A549 (cell line): ENCODE measurements at places on chromosomes 3 and 15. TPM values are rescaled to one million over a fixed set of nuclear protein-coding genes. Genes with fewer than 3 reads are reported as not detected.

DNA sequence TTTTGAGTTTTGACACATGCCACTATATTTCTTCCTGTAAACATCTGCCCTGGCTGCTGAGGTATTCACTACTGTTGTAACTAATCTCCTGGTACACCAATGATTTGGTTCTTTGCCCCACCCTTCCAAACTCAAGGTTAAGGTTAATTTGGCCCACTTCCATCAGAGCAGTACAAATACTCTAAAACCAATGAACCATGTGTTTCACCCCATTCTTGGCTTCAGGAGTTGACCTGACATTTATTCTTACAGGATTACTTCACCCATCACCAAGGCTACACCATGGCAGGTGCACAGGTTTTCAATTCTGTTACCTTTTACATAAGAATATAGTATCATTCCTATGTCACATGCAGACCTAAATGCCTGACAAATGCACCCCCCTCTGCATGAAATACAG lies 1179.9 kb downstream of the ZPLD1 start:
- no peak for DNase-seq

- DNase-seq, result no peak
These were observed 85.6 kb upstream of the POU1F1 start for GRCh38 chr3:87361956-87362355.

- no peak for DNase-seq
These were observed 65.5 kb upstream of the TJP1 start for GRCh38 chr15:29887721-29888120.

- no peak for DNase-seq
These were observed 4.0 kb downstream of the PATL2 start for GRCh38 chr15:44706946-44707636.

- no peak for DNase-seq
These were observed 14.0 kb upstream of the EMC3 start for GRCh38 chr3:10000686-10001085.

DNA sequence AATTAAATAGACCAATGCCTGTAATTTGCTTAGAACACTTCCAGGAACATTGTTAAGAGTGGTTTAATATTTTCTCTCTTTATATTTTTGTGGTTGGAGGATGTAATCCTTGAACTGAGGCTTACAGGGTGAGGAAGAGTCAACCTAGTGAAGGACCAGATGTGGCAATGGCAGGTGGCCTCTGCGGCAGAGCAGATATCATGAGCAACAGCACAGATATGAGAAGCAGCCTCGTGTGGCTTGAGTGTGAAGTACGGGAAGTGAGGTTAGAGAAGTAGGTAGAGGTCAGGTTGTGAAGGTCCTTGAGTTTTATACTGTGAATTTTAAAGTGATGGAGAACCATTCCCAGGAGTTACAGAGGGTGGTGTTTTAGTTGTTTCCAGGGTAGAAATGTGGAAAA lies 417.6 kb upstream of the SUCLG2 start:
- DNase-seq, result no peak

The MYO5A gene
- 14.9 to 16.9 TPM (median 15.1 TPM) in 3 replicates for polyA plus RNA-seq

The BFSP2 gene
- not detected in 3 replicates for polyA plus RNA-seq

The IL17RC gene
- polyA plus RNA-seq, result 9.1 to 9.8 TPM (median 9.4 TPM) in 3 replicates

The PLD1 gene
- 5.2 to 7.3 TPM (median 6.6 TPM) in 3 replicates for polyA plus RNA-seq

The SUSD5 gene
- polyA plus RNA-seq, result 1.7 to 2.0 TPM (median 2.0 TPM) in 3 replicates
